ENCODE measurements at places on chromosomes 2 and 18.

DNA sequence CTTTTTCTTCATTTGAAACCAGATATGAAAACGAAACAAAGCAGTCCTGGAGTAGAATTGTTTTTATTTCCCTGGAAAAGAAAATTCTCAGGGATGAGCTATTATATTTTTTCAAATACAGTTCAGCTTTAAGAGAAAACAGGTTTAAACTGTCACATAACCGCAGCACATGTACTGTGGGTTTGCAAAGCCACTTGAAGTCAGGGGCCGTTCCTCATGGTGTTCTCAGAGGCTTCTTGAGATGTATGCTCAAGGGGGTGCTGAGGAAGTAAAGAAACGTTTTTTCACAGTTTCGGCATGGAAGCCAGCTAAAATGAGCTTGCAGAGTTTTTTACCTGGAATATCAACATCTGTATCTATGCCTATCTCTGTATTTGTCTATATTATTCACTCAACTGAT lies 225.3 kb downstream of the MC4R start:
- no peak for DNase-seq

- DNase-seq = no peak
Observed at GRCh38 chr2:113757138-113757657, 756 bp upstream of the SLC35F5 start.

- no peak for DNase-seq
Observed at GRCh38 chr2:175111200-175111657, 56.8 kb downstream of the ATF2 start.

DNA sequence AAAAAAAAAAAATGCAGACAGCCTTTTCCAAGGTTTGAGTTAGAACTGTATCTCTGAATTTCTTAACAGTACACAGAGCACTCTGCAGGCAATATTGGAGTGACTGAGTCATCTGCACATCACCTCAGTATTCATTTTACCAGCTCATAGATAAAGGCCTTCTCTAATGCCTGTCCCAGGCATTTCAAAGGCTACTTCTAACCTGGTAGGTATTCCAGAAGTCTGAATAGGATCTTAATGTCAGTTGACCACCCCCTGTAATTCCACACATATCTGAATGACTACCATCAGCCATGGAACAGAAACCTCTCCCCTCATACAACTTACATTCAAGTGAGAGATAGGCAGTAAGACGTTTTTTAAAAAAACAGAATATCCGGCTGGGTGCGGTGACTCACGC lies 9.0 kb downstream of the METTL21A start:
- no peak for DNase-seq

DNA sequence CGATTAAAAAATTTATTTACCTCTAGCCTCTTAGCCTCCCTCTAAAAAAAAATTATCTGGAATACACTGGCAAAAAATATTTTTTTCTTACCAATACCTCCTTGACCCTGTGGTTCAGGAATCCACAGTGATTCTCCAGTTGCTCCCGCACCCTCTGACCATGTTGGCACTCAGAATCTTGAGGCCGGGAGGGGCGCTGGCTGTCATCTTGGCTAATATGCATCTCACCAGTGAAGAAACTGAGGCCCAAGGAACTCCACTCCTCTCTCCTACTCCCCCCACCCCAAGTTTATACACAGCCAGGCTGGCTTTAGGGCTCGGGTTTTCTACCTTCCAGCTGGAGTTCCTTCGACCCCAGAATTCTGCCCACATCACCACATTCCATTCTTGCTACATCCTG lies 97.8 kb upstream of the THOC1 start:
- DNase-seq = no peak

- DNase-seq = no peak
Observed at GRCh38 chr2:39689272-39689841, 23.6 kb downstream of the TMEM178A start.

- DNase-seq = no peak
Observed at GRCh38 chr18:30712383-30712782, 330.2 kb downstream of the DSC3 start.

DNA sequence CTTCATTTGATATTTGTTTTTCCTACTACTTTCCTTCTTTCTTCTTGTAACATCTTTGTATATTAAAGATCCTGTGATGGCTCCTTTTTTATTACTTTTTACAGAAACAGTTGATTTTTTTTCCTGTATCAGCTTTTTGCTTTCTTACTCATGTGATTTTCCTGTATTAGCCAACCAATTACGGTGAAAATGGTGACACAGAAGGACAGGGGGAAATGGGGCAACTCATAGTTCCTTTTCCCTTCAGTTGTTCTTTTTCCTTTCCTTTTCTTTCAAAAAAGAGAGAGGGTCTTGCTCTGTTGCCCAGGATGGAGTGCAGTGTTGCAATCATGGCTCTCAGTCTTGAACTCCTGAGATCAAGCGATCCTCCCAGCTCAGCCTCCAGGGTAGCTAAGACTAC lies 117.8 kb downstream of the ATL2 start:
- DNase-seq = no peak

DNA sequence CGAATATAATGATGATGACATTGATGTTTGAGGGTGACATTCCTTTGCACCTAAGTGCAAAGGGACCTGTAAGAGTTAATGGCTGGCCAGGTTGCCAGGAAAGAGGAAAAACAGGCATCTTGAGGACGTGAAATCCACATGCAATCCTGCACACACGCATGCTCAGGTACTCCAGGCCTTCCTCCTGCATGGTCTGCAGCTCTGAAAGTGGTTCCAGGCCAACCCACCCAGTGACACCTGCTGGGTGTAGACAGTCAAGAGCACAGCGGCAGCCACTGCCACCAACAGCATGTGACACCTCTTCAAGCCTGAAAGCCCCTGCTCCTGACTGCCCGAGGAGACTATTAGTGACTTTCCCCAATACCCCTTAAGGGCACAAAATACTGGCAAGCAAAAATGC lies 101.6 kb downstream of the PIEZO2 start:
- no peak for DNase-seq

- DNase-seq = no peak
Observed at GRCh38 chr18:44411976-44412375, 268.7 kb upstream of the SETBP1 start.

GRCh38 chr2:121650315-121650930 lies 1.2 kb upstream of the CLASP1 start:
- DNase-seq = no peak

- DNase-seq = no peak
Observed at GRCh38 chr2:18454692-18455235, 105.7 kb downstream of the RDH14 start.

GRCh38 chr2:189281201-189281600 lies 101.6 kb upstream of the COL5A2 start:
- DNase-seq = no peak

DNA sequence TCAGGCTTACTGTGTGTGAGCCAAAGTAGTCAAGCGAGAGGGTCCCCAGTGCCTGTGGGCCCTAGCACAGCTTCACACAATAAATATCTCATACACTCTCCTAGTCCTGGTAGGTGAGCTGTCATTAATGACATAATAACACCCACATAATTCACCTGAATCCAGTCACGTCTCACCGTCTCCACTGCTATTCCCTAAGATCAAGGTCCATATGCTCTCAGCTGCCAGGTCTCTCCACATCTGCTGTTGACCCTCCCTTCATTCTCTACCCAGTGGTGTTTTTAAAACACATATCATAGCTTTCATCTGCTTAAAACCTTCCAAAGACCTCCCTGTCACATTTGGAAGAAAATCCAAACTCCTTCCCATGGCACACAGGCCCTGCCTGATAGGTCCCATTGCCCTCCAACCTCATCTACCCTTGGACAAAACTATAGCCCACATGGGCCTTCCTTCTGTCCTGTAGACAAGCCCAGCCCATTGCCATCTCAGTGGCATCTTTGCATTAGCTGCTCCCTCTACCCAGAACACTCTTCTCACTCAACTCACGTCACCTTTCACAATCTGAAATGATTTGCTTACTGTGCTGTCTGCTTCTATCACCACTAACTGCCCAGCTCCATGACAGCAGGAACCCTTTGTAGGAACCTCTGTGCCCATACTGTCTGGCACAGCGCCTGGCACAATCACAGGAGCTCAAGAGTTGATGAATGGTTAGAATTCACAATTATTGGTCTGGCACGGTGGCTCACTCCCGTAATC lies 7.5 kb downstream of the KCNG3 start:
- DNase-seq = no peak

GRCh38 chr2:109702250-109702985 lies 88.3 kb downstream of the SOWAHC start:
- no peak for DNase-seq

DNA sequence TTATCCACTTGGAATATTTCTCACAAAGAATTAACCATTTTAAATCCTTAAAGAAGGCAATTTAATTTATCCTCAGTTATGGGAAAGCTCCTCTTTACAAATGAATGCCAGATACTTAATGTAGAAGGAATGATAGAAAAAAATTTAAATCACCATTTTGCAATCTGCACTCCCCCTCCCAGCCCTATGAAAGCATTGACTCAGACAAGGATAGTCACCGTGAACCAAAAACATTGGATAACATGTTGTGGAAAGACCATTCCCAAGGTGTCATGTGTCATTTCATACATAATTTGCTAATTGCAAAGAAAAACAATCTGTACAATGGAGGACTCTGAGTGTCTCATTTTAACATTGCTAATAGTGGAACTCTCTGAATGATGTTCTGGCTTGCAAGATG lies 421.0 kb downstream of the TXNL1 start:
- DNase-seq = no peak

DNA sequence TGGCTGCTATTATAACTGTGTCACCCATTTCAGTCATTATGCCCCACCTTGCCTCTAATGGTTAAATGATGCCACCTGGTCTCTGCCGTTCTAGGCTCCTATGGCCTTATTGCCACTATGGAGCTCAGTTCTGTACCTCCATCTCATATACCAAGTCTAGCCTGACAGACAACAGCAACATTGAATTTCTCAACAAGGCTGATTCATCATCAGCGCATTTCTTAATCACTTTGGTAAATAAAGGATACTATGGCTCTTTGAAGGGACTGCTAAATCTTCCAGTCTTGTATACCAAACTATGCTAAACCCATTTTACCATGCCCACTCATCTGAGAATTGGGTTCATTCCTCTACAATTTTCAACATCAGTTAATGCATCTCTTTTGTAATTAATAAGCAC lies 784.5 kb upstream of the CELF4 start:
- DNase-seq = no peak

DNA sequence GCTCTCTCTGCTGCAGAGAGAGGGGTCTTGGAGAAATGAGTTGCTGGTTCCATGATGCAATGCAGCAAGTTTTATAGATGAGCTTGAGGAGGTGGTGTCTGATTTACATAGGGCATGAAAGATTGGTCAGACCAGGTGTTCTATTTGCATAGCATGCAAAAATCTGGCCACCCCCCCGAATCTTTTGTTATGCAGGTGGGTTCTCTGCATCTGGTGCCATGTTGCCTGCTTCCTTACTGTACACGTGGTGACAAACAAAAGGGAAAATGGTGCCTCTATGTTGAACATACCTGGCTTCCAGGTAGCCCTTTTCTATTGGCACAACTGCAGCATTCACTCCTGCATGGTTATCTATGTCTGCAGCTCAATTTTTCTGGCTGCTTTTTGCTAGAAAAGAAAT lies 169.4 kb downstream of the GALNT1 start:
- DNase-seq = no peak

DNA sequence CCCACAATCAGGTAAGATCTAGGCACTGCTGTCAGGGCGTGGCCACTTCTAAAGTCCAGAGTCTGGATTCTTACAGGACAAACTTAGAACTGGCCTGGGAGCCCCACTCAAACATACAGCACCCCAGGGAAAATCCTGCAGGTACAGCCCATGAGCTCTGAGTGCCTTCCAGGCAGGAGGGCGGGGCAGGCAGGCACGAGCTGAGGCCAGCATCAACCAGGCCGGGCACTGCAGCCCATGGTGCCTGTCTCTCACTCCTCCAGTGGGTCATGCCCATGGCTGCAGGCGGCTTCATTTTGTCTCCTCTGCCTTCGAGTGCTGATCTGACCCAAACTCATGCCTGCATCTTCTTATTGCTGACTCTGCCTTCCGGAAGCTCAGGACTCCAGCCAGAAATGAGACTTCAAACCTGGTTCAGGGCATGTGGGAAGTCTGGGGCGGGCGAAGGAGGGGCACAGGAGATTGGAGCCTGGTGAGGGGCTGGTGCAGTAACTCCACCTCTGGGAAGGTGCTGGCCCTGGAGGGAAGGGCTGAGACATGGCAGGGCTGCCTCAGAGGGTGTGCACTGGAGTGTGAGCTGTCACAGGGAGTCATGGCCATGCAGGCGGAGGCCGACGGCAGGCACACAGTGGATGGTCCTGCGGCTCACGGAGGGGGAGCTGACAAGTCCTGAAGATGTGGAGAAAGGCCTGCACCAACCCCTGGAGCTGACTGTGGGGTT lies 40.5 kb downstream of the HS6ST1 start:
- DNase-seq = peak; percentile 58

DNA sequence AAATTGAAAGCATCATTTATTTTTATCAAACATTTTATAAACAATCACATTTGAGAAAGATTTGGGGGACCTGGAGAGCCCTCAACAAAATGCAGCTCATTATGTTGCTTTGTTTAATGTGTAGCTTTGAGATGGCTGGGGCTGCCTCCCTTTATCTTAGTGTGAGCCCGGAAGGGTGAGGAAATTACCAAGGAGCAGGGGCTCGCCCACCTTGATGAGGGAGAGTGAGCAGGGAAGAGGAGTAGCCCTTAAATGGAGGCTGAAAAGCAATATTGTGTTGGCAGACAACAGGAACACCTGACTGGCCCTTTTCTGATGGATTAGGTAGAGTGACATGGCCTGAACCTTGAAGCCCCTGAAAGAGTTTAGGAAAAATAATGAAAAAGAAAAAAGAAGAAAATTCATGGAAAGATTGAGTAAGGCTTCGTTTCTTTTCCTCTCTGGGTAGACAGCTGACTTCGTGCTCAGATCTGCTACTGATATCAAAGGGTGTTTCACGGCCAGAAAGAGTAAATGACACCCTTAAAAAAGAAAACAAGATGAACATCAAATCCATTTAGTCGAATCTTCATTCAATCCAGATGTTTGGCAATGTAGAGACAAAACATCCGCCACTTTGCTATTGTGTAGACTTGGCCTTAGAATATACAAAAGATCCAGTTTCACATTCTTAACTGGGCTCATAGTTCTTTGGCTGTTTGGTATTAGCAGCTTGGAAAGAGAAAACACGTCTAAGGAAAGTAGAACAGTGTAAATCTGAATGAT lies 206.5 kb upstream of the TCF4 start:
- DNase-seq = no peak

- no peak for DNase-seq
Observed at GRCh38 chr18:43662657-43663056, 385.4 kb upstream of the SYT4 start.

DNA sequence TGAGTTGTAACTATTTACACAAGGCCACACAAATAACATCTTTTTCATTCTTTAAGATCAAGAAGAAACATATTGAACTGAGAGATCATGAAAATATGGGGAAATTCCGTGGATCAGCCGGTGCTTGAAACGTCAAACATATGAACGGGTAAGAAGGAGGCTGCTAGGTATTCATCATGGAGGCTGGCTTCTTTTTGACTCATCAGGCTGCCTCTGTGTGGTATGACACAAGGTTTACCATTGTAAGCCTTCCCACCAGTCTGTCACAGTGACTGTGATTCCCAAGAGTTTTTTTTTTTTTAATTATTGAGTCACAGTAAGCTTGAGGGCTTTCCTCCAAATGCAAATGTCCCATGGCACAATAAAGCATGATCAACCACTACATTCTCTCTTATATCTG lies 506.9 kb downstream of the BCL11A start:
- DNase-seq = no peak

- no peak for DNase-seq
Observed at GRCh38 chr2:217045700-217046475, 186.0 kb upstream of the TNP1 start.
